DMS 273 treated with DMSO at 0.1 percent for 48 hours (cell line): ENCODE measurements at places on chromosomes 3 and 15.

GRCh38 chr3:77139624-77140023 is 99.7 kb downstream of the ROBO2 start:
- no peak for DNase-seq

GRCh38 chr15:73081321-73081958 is 29.2 kb downstream of the NEO1 start:
- DNase-seq, result no peak

GRCh38 chr15:41967506-41968206 is 4.7 kb downstream of the EHD4 start:
- DNase-seq, result no peak

DNA sequence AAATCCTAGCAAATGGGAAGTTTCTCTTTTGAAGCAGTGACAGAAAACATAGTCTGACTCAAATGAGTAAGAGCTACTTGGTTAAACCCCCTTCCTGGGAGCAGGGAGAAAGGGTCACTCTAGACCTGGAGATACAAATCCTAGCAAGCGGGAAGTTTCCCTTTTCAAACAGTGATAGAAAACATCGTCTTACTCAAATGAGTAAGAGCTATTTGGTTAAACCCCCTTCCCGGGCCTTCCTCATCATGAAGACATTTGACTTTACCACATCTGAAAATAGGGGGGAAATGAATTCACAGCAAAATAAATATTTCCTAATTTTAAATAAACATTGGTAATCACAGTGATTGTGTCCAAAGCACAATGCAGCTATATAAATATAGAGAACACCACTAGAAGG is 79.2 kb downstream of the FOXB1 start:
- no peak for DNase-seq

- no peak for DNase-seq
Observed at GRCh38 chr3:112467539-112467938, 31.7 kb downstream of the BTLA start.

GRCh38 chr15:52331490-52332240 is 36.1 kb upstream of the MYO5C start:
- DNase-seq, result no peak

GRCh38 chr3:56277236-56277635 is 191.0 kb downstream of the ERC2 start:
- DNase-seq, result no peak

GRCh38 chr3:25582242-25582641 is 82.5 kb downstream of the TOP2B start:
- DNase-seq, result no peak

- DNase-seq, result no peak
Observed at GRCh38 chr3:185082149-185082548, 70.7 kb downstream of the C3orf70 start.

DNA sequence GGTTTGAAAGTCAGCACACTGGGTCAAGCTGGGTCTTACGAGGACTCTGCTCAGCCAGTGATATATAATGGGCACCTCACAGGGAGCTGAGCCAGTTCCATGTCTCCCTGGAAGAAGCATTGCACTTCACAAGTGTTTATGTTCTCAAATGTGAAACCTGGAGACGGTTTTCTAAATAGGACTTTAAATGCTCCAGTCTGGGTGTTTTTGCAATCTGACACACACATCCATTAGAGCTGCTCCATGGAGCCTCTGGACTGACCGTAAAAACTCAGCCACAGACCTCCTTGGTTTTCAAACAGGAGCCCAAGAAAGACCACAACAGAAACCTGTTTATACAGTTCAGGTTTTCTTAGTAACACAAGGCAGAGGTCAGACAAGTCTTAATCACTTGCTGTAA is 201.3 kb upstream of the LRIG1 start:
- DNase-seq, result no peak

DNA sequence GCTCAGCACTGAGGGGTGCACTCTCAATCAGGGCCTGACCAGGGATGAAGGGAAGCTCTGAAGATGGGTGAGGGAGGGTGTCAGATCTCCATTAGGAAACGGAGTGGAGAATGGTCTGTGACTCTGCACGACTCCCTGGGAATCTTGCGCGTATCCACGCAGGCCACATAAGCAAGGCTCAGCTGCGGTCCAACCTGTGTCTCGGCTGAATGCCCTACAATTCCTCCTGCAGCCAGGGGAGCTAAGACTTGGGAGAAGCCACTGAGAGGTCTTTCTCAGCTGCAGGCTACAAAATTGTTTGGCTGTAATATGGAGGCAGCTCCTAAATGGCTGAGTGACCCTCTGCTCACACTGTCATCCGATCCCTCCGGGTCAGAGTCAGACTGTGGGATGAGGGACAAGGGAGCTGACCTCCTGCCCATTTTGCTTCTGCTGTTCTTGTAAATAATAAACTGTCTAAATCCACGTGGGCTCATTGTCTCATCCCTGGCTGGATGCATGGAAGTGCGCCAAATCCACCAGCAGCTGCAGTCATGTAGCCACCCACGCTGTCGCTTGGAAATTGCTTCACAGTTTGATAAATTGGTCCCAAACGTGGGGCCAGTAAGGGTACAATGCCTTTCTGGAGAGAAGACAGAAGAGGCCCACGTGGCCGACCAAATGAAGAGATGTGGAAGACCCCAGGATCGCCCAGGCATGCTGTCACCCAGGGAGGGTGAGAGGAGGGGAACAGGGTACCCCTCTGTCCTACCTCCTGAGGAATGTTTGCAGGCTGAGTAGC is 30.5 kb downstream of the ALS2CL start:
- DNase-seq, result no peak

- DNase-seq, result no peak
Observed at GRCh38 chr3:123768480-123769355, 115.4 kb downstream of the MYLK start.

GRCh38 chr3:189490749-189491148 is 140.4 kb upstream of the TP63 start:
- DNase-seq, result no peak

DNA sequence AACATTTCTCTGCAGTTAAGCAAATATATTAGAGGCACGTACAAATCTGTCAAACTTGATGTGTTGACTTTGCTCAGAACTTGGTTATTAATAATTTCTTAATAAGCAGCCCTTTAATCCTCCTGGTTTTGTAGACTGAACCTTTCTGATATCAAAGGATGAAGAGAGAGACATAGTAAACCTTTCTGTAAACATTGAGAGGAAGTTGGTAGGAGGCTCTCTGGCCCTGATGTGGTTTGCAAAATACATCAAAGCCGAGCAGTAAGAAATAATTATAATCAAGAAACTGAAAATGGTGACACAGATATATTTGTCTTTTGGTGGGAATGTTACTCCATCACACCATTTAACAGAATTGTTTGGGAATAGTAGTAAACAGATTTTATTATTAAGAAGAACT is 111.9 kb downstream of the OXSM start:
- no peak for DNase-seq

DNA sequence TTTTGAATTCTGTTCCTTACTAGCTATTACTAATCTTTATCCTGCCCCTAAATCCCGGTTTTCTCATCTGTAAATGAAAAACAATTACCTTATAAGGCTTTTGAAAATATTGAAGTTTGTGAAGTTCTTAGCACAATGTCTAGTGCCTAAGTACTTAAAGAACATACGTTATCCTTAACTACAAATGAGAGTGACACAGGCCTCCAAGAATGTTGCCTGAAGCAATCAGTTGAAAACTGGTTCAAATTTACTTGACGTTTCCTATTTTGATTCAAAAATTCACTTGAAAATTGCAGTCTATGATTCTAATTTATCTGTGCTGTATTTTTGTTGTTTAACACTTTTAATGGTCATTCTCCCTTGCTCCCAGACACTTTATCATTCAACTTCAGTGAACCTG is 3.2 kb downstream of the SENP7 start:
- DNase-seq, result no peak

- no peak for DNase-seq
Observed at GRCh38 chr3:42491881-42492507, 10.4 kb upstream of the VIPR1 start.

DNA sequence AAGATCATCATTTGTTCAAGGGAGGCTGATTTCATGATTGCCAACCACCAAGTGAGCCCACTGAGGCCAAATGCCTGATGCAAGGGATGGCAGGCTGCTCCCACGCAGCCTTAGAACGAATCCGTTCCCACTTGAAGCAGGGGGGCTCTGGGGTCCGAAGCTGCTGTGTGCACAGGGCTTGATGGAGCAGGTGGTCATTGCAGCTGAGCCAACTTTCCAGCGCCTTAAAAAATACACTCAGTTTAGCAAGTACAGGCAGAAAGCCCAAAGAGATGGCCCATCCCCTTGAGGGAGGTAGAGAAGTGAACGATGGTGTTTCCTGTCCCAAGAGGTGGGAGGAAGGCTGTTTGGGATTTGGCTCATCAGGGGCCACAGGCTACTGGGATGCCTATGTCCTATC is 16.7 kb downstream of the LIMD1 start:
- DNase-seq, result no peak

GRCh38 chr3:101695779-101696372 is 9.4 kb upstream of the RPL24 start:
- DNase-seq, result no peak

GRCh38 chr3:187963003-187963676 is 190.8 kb upstream of the LPP start:
- no peak for DNase-seq

DNA sequence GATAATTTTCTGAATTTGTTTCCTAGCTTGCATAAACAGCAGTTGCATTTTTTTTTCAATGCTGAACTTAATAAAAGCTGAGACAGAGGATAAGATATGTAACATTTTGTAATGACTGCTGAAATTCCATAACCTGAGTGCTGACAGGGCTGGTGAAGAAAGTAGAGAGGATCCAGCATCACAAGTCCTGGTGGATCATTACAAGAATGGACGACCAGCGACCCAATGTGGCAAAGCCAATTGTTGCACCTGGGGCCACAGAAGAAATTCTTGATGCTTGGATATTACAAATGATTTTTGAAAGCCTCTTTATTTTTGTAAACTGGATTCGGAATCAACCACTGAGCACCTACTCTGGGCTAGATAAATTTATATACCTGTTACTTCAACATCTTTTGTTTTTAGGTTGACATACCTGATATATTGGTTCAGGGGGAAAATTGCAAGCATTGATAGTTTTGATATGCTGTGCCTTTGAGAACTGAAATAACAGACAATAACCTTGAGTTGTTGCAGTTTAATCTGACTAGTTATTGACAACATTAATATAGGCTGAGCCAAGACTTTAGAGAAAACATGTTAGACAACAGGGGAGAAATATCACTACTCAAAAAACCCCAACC is 3.9 kb upstream of the ACTL6A start:
- peak; percentile 17 for DNase-seq

DNA sequence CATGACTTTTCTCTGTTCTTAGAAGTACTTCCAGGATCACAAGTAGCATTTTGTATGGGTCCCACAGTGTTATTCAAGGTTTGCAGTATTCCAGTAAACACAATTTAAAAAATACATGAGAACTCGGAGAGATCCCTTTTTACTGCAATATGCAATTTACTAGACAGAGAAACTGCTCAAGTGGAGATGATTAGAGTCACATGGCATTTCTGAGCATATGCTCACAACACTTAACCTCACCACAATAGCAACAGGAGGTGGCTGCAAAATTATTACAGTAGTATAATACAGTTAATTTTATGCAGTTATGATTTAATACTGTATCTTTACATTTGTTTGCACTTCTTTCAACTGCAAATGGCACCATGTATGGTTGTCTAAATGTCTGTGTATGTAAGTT is 87.5 kb downstream of the PIK3CB start:
- peak; percentile 23 for DNase-seq

DNA sequence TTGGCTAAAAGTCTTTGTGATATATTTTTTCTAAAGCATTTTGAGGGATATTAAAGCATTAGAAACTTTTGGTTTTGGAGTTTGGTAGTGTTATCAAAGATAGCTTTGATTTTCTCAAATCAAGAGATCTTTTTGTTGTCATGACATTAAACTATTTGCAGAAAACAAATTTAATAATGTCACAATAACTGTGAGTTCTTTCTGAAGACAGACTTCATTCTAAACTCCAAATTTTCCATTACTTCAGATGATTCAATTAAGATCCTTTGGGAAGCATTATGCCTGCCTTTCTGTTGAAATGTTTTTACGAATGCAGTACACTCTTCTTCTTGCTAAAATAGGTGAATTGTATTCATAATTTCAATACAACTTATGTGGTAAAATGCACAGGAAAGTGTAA is 145.4 kb downstream of the ALCAM start:
- DNase-seq, result no peak

DNA sequence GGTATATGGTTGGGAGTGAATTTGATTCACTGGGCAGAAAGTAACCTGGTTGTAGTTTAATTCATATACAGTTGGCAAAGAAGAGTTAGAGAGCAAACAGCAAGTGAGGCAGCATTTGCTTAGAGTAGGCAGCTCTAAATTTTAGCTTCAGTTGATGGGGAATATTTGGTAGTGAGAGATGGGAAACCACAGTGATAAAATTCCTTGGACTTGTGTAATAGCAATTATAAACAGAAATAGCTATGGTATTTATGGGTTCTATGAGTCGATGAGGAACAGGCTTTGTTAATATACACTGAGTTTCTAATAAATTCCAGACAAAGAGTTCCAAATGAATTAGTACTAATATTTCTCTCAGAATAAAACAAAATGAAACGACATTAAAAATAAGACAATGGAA is 894.0 kb downstream of the ROBO2 start:
- no peak for DNase-seq

- no peak for DNase-seq
Observed at GRCh38 chr3:53238051-53238850, 17.6 kb downstream of the TKT start.

GRCh38 chr3:59115364-59116232 is 65.8 kb upstream of the CFAP20DC start:
- no peak for DNase-seq

DNA sequence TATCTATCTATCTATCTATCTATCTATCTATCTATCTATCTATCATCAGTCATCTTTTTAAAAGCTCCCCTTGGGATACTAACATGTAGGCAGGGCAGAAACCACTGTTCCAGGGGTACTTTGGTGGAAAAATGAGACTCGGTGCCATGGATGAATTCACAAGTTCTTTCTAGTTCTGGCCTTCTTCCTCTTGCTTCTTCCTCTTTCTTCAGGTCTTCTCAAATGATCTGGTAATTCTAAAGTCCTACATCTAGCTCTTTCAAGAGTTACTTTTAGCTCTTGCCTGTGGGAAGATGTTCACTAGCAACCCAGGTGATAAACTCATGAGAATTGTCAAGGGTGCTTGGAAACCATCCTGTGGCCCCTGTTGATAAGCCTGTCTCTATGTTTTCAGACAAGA is 168.5 kb upstream of the TBC1D5 start:
- no peak for DNase-seq

DNA sequence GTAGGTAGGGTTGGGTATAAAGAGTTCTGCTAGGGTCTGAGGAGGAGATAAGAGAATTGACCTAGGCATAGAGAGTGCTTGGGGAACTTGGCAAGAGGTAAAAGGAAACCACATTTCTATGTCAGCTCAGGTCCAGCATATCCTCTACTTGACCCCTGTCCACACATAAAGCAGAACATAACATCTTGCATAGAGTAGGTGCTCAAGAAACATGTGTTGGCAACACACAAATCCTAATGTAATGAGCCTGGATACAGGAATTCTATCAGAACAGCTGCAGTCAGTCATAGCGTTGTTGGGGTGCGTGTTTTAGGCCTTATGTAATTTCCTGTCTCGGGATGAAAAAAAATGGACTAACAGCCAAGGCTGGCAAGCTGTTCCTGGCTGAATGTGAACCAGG is 35.0 kb upstream of the PLCL2 start:
- no peak for DNase-seq

GRCh38 chr3:3068358-3068881 is 41.8 kb downstream of the IL5RA start:
- no peak for DNase-seq

- DNase-seq, result no peak
Observed at GRCh38 chr3:15783361-15783969, 14.3 kb downstream of the ANKRD28 start.

- no peak for DNase-seq
Observed at GRCh38 chr15:52284164-52284563, 11.4 kb downstream of the MYO5C start.
